ENCODE measurements at places on chromosomes 1 and 21.

GRCh38 chr1:74083128-74083527, 114.8 kb downstream of the LRRIQ3 start:
- H3K4me1 ChIP-seq = no peaks in the 10 kb centered on the region
- no peak for DNase-seq
- H3K27me3 ChIP-seq = no peaks in the 10 kb centered on the region
- no peak overlapping the region for H3K27ac ChIP-seq
- no peak overlapping the region for H3K4me3 ChIP-seq
- H3K36me3 ChIP-seq = no peaks in the 10 kb centered on the region

DNA sequence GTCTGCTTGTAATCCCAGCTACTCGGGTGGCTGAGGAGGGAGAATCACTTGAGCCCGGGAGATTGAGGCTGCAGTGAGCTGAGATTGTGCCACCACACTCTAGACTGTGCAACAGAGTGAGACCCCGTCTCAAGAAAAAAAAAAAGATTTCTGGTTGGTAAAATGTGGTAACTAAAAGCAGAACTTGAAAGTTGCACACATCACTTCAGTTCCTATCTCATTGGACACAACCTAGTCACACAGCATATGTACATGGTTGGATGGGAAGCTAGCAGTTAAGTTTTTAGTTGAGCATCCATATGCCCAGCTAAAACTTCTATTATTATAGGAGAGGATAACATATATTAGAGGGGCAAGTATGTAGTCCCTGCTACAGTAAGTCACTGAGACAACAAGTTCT, 22.1 kb downstream of the BCAS2 start:
- no peaks in the 10 kb centered on the region for H3K36me3 ChIP-seq
- H3K4me3 ChIP-seq = no peak overlapping the region
- H3K27ac ChIP-seq = no peak overlapping the region
- H3K27me3 ChIP-seq = no peaks in the 10 kb centered on the region

DNA sequence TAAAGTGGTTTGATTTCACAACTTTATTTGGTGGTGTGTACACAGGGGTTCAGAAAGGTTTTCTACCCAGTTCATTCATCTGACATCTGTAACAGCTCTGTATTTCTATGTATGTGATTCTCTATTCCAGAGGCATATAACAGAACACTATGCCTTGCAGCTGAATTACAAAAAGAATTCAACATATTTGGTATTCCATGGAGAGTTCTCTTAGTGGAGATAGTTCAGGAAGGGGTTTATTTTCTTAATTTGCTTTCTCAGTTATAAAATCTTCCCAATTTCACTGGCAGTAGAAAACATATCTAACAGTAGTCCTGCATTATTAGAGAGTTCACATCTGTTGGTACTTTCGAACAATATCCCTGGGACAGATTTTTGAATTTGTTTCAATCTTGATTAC, 207.9 kb upstream of the LYPLAL1 start:
- H3K4me3 ChIP-seq = no peak overlapping the region
- H3K27ac ChIP-seq = no peak overlapping the region
- no peaks in the 10 kb centered on the region for H3K36me3 ChIP-seq
- no peaks in the 10 kb centered on the region for H3K27me3 ChIP-seq
- H3K4me1 ChIP-seq = no peaks in the 10 kb centered on the region

DNA sequence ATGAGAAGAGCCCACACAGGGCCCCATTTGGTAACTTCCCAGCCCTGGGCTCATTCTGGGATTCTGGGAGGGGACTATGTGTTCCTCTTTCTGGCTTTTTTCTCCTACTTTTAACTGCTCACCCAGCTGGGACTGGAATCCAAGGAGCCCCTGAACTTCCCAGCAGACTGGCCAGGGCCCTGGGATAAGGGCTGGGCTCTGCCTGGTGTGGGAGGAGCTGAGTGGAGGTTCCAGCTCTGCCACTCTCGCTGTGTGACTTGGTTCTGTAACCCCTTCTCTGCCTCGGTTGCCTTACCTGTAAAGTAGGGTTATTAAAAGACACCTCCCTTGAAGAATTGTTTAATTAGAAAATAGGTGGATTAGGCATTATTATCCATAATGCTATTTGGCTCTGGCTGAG, 19.6 kb upstream of the EPB41 start:
- no peaks in the 10 kb centered on the region for H3K4me1 ChIP-seq
- no peak overlapping the region for H3K27ac ChIP-seq
- no peak overlapping the region for H3K4me3 ChIP-seq
- no peaks in the 10 kb centered on the region for H3K27me3 ChIP-seq
- no peak for DNase-seq

- no peak overlapping the region for H3K4me3 ChIP-seq
- no peaks in the 10 kb centered on the region for H3K36me3 ChIP-seq
- no peaks in the 10 kb centered on the region for H3K27me3 ChIP-seq
Measured at GRCh38 chr1:238484121-238484520, 593.4 kb upstream of the ZP4 start.

GRCh38 chr1:185733818-185734735, at the start of gene HMCN1:
Gene HMCN1, plus strand, starts transcription at chr1:185734391. Its CDS starts 389 bp downstream, at chr1:185734780.
- H3K36me3 ChIP-seq = no peaks in the 10 kb centered on the region
- H3K27ac ChIP-seq = peak within 1 kb of the TSS; percentile 79
- H3K4me3 ChIP-seq = peak within 1 kb of the TSS; percentile 75
- H3K27me3 ChIP-seq = peaks cover 11% of the 10 kb centered on the region
- H3K4me1 ChIP-seq = no peaks in the 10 kb centered on the region

GRCh38 chr1:245957427-245957826, 549.7 kb downstream of the SMYD3 start:
- DNase-seq = no peak
- no peaks in the 10 kb centered on the region for H3K27me3 ChIP-seq
- H3K36me3 ChIP-seq = no peaks in the 10 kb centered on the region
- H3K4me3 ChIP-seq = no peak overlapping the region
- H3K27ac ChIP-seq = no peak overlapping the region

GRCh38 chr1:28855969-28856368, 44.0 kb downstream of the OPRD1 start:
- H3K4me3 ChIP-seq = no peak overlapping the region
- H3K4me1 ChIP-seq = no peaks in the 10 kb centered on the region
- H3K27ac ChIP-seq = no peak overlapping the region
- DNase-seq = no peak
- H3K27me3 ChIP-seq = no peaks in the 10 kb centered on the region

GRCh38 chr1:6872573-6873261, 87.5 kb downstream of the CAMTA1 start:
- H3K36me3 ChIP-seq = no peaks in the 10 kb centered on the region
- H3K27me3 ChIP-seq = no peaks in the 10 kb centered on the region
- no peak overlapping the region for H3K27ac ChIP-seq
- DNase-seq = no peak

DNA sequence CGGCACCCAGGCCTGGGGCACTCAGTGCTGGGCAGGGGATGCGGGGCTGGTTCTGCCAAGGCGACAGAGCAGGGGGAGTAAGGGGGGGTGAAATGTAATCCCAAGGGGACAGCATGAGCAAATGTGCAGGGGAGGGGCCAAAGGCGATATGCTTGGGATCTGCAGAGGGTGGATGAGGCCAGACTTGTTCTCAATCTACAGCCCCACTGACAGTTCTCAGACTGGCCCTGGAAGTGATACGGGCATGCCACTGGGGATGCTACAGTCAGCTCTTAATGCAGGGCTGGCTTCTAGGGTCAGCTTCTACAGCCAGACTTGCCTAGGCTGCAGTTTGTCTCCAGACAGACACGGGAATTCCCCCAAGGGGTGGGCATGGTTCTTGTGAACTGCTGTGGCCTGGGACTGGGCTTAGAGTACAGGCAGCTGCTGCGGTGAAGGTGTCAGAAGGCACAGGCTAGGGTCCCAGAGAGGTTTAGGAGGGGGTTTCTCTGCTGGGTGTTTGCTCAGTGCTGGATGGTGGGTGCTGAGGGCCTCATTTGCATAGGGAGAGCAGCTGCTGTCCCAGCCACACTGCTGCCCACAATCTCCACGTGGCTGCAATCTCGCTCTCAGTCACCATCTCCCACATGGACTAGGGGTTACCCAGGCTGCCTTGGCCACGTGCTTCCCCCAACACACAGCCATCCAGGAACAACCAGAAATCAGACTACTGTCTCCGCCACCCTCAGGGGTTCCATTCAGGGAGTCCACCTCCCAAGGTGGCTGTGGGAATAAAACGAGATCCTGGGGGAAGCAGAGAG, 190.1 kb downstream of the HIVEP3 start:
- no peaks in the 10 kb centered on the region for H3K36me3 ChIP-seq
- DNase-seq = no peak
- no peaks in the 10 kb centered on the region for H3K27me3 ChIP-seq

DNA sequence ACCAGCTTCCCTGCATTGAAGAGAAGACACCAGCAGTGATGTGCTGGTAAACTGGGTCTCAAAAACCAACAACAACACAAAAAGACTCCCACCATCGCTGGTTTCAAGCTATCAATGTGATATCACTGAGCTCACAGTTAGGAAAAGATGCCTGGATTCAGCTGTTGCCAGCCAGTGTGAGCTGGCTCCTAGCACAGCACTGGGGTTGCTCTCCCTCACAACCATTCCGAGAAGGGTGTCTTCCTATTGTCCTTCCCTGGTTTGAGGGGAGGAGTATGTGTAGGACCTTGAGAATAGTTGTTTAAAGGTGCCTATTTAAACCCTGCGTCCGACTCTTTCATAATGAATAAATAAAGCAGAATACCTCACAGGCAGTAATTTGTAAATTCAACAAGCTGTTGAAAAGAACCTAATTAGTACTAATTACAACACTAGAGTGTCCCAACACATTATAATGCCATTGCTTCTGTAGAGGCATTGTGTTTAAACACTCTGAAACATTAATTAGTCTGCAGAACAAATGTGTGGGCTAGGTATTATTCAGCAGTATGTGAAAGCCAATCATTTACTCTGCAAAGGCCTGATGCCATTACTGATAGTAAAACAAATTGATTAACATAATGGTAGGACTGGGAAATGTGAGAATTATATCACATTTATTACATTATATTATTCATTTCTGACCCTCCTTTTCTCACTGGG, 17.2 kb downstream of the NIBAN1 start:
- H3K4me3 ChIP-seq = no peak overlapping the region
- DNase-seq = no peak
- H3K27me3 ChIP-seq = no peaks in the 10 kb centered on the region
- H3K36me3 ChIP-seq = no peaks in the 10 kb centered on the region

GRCh38 chr1:31723828-31724359, 20.1 kb upstream of the COL16A1 start:
- no peak overlapping the region for H3K4me3 ChIP-seq
- DNase-seq = no peak

DNA sequence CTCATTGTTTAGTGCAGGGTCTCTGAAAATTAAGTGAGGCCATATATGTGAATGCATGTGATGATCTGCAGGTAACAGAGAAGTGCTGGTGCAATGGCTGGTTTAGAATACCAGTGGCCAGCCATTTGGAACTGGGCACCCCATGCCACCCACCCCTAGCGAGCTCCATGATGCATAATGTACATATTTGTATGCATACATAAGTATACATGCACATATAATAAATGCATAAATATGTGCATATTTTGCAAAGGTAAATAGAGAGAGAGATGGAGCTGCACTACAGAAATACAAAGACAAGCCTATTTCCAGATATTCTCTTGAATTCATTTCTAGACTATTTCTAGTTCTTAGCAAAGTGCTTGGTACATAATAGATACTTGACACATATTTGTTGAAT, 68.5 kb upstream of the IGSF21 start:
- no peak for DNase-seq
- H3K27me3 ChIP-seq = no peaks in the 10 kb centered on the region
- no peaks in the 10 kb centered on the region for H3K4me1 ChIP-seq
- no peak overlapping the region for H3K4me3 ChIP-seq

GRCh38 chr21:26945916-26946675, 20.8 kb downstream of the ADAMTS5 start:
- DNase-seq = no peak
- H3K4me3 ChIP-seq = no peak overlapping the region
- no peaks in the 10 kb centered on the region for H3K4me1 ChIP-seq
- H3K27me3 ChIP-seq = no peaks in the 10 kb centered on the region
- H3K36me3 ChIP-seq = no peaks in the 10 kb centered on the region

- DNase-seq = no peak
- no peaks in the 10 kb centered on the region for H3K4me1 ChIP-seq
- no peak overlapping the region for H3K4me3 ChIP-seq
- no peaks in the 10 kb centered on the region for H3K36me3 ChIP-seq
- no peak overlapping the region for H3K27ac ChIP-seq
Measured at GRCh38 chr1:34070201-34070836, 94.7 kb downstream of the CSMD2 start.

DNA sequence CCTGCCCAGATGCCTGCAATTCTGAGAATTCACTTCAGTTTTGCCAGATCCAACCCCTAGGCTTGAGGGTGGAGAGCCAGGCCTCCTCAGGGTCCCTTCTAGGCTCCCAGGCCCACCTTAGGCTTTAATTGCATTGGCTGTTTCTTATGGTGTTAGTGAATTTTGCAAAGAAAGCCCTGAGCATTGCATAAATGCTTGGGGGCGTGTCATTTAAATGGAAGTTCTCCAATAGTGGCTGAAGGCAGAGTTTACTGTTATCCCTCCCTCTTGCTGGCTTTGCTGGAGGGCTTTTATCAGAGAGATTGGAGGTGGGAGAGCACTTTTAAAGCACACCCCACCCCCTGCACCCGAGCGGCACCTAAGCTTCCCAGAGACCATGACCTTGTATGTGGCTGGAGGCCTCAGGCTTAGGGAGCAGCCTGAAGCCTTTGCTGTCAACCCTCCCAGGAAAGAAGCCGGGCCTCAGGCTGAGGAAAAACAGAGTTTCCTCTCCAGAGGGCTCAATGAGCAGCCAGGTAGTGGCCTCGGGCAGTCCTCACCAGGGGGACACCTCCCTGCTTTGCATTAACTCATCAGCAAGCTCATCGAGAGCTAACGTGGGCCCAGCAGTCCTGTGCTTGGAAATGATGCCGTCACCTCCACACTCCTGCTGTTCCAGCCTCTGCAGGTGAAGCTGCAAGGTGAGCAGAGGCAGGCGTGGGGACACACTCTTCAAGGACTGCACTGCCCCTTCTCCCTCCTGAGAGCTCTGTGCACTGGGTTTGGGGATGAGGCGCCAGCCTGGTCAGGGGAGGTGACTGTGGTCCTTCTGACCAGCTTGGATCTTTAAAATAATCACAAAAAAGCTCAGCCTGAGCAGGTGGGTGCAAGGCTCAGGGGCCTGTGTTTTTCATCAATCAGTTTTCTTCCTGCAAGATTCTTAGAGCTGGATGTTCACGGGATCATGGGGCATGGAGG, 58.0 kb downstream of the STUM start:
- H3K4me1 ChIP-seq = peaks cover 12% of the 10 kb centered on the region
- H3K27me3 ChIP-seq = no peaks in the 10 kb centered on the region
- no peak overlapping the region for H3K27ac ChIP-seq
- H3K36me3 ChIP-seq = no peaks in the 10 kb centered on the region

- no peaks in the 10 kb centered on the region for H3K36me3 ChIP-seq
- H3K27me3 ChIP-seq = no peaks in the 10 kb centered on the region
- DNase-seq = peak; percentile 92
- H3K4me3 ChIP-seq = peak within 1 kb of the TSS; percentile 74
- H3K4me1 ChIP-seq = peaks cover 4% of the 10 kb centered on the region
Measured at GRCh38 chr1:39954870-39955546, at the start of gene MFSD2A. Gene MFSD2A, plus strand, starts transcription at chr1:39955145. Its CDS starts 148 bp downstream, at chr1:39955293.
